ENCODE measurements at places on chromosomes 3 and 15.

GRCh38 chr3:105527949-105528348 lies 161.2 kb downstream of the ALCAM start:
- no peak for DNase-seq

DNA sequence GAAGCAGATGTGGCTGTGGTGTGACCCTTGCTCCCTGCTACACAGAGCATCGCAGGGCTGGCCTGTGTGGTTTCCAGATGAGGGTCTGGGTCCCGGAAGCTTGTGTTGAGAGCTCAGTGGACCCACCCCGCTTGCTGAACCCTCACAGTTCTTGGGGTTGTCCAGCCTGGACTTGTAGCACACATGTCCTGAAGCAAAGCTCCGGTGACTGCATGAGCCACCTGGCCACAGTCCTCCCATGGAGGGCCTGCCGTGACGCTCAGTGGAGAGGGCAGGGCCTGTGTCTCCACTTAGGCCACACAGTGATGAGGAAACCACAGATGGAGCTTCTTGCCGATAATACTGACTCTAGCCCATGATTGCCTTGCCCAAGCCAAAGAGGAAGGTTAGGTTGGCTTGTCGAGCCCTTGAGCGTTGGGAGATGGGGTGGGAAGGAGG lies 62.6 kb downstream of the RGMA start:
- no peak for DNase-seq

DNA sequence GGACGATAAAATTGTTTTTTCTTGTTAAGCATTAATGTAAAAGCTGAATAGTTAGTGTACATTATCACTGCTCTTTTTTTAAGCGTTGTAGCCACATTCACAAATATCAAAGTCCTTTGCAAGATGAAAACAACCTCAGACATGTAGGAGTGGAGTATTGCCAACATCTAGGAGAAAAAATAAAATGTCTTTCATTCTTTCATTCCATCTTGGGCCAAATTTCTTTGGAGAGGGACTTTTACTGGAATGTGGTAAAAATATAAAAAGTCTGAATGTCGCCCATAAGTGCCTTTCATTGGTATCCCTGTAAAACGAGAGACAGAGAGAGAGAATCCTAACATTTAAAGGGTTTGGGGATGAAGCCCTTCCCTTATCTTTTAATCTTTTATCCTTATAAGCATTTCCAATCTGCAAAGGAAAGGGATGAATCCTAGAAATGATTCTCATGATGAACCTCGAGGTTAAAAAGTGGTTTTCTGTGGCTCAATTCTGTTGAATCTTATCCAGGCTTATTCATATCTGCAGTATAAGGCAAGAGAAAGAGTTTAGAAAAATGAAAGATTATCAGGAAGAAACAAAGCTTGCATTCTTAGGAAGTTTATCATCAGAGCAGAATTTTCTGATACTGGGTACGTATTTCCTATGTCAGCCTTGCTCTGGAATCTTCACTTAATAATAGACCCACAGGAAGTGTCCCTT lies 1031.7 kb downstream of the MCTP2 start:
- DNase-seq, result no peak

GRCh38 chr3:170055209-170055608 lies 17.4 kb downstream of the GPR160 start:
- DNase-seq, result no peak

DNA sequence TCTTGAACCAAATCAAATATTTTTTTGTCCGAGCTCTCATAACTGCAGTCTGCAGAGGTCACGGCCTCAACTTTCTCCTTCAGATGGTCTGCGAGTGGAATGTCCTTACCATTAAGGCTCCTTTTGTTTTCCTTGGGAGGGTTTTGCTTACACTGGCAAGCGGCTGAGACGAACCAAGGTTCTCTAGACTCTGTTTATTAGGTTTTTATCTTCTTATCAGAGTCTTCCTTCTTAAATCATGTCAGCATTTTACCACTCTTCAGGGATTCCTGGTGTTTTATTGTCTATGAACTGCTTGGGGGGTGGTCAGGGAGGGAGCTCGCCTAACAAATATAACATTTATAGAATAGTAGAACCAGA lies 773.7 kb upstream of the NR2F2 start:
- no peak for DNase-seq

- DNase-seq, result no peak
These were observed 107.2 kb upstream of the CLSTN2 start for GRCh38 chr3:139827833-139828232.

- peak; percentile 76 for DNase-seq
These were observed 5.1 kb upstream of the SEMA7A start for GRCh38 chr15:74438721-74439316.

GRCh38 chr3:170644711-170645110 lies 58.8 kb upstream of the SLC7A14 start:
- peak; percentile 73 for DNase-seq

GRCh38 chr3:143597774-143598652 lies 250.3 kb downstream of the SLC9A9 start:
- DNase-seq, result no peak

DNA sequence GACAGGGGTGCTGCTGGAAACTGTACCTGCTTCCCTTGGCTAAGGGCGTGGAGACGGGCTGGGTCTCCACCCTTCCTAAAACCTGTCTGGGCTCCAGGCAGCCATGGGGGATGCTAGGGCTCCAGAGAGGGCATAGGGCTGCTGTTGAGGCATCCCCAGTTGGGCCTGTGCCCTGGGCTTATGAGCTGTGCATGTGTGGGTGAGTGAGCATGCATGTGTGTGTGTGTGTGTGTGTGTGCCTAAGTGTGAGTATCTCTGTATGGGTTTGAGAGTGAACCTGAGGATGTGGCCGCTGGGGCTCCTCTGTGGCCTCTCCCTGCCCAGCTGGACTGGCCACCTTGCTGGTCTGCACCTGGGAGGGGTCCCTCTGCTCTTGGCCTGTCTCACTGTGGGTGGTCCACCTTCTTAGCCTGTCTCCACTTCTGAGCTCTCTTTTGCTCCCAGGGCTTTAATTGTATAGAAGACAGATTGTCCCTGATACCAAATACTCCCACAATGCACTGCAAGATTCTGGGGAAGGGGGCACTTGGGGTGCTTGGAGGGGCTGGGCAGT lies 11.9 kb upstream of the TMEM115 start:
- DNase-seq, result no peak

DNA sequence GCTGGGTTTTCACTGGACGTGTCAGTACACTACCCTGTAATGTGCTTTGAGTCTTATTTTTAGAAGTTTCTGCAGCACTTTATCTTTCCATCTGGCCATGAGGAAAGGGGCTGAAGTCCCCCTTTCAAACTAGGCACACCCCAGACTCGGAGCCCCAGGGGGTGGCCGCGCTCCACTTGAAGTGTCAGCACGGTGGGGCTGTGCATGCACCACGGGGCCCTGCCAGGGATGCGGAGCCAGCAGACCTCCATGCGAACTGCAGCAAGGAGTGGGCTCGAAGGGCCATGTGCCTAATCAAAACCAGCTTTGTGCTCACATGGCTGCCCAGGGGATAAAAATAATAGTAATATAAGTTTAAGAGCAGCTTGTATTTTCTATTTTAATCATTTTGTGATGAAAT lies 100.9 kb upstream of the HACD2 start:
- DNase-seq, result no peak
